ENCODE measurements at places on chromosomes 11 and 22.

GRCh38 chr11:73792584-73792983 is 4.9 kb downstream of the MRPL48 start:
- no peak for DNase-seq

- DNase-seq: no peak
These were observed 40.9 kb upstream of the PRR5 start for GRCh38 chr22:44661070-44661469.

DNA sequence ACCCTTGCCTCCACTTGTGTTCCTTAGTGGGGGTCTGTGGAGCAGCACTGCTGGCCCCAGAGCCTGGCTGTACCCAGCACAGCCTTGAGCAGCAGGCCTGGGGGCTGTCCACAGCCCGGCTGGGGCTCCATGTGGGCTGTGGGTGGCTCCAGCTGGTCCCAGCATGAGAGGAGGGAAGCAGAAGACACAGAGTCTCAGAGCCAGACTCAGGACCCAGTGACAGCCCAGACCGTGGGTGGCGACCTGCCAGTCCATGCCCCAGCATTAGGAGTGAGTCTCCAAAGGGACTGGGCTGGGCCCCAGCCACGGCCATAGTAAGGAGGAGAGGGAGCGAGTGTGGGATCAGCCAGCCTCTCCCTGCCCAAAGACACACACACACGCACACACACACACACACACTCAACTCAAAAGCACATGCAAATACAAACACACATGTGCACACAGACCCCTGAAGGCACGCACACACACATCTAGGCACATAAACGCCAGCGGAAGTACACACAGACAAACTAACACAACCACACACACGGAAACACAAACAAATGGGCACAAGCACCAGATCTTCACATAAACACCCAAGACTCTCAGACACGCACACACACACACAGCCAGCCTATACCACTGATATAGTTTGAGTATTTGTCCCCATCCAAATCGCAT is 16.7 kb upstream of the LRRC10B start:
- DNase-seq: no peak

DNA sequence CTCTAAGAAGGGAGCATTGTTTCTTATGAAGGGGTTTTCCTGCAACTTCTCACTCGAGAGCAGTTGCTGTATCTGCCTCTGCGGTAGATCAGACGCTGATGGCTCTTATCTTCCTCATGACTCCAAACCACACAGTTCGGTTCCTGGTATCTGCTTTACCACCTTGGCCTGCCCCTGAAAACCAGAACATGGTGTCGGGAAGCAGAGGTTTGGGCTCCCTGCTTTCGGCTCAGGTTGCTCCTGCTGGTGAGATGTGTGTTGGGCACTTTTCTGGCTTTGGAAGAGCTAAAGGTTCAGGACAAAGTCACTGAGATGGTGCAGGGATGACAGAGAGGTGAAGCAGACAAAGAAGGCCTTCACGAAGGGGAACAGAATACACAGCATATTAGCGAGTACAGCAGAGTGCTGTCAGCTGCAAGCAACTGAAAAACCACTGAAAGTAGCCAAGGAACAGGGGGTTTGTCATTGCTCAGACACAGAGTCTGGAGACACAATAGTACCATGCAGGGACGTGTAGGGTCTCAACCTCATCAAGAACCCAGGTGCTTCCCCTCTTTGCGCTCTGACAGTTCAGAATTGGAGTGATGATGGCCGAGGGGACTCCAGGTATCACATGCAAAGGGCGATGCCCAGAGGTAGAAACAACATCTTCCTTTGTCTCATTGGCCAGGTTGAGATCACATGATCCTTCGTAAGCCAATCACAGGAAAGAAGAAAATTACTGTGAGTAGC is 11.9 kb upstream of the CSF2RB start:
- DNase-seq: no peak

DNA sequence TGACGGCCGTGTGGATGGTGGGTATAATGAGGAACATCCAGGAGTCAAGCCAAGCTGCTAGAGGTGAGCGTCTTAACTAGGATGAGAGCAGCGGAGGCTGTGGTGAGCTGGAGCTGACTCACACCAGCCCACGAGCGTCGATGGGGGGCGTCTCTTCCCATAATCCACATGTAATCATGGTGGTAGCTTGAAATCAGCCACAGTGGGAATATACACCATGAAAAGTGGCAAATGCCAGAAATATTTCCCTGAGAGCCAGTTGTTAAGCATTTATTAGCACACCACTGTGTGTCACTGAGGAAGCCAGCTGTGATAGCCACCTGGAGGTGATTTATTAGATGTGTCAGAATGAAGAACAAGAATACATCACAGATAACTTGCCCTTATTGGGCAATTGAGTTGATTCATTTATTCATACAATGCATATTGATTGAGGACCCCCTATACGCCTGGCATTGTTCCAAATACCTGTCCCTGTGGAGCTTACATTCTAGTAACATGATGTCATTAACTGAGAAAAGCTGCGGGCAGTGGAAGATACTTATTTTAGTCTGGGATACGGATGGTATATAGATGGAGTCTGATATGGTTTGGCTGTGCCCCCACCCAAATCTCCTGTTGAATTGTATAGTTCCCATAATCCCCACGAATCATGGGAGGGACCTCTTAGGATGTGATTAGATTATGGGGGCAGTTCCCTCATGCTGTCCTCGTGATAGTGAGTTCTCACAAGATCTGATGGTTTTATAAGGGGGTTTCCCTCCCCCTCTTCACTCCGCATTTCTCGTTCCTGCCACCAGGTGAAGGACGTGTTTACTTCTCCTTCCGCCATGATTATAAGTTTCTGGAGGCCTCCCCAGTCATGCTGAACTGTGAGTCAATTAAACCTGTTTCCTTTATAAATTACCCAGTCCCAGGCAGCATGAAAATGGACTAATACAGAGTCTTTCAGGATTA is 473.4 kb downstream of the METTL15 start:
- no peak for DNase-seq

DNA sequence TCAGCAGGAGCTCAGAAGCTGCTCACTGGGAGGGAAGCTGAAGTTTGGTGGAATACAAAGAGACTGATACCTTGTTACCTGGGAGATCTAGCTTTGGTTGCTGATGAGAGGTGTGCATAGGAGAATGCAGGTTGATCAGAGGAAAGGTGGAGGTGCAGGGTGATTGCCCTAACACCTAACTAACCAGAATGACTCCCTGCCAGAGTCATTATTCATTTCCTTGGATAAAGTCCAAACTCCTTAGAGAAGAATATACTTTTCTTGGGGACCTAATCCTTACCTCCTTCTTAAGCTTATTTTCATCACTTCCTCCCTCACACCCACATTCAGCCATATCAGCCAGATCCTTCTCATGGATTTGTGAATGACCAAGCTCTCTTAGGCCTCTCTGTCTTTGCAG is 814.2 kb upstream of the TENM4 start:
- DNase-seq: no peak

- no peak for DNase-seq
These were observed 48.2 kb upstream of the FTH1 start for GRCh38 chr11:62015615-62016014.

DNA sequence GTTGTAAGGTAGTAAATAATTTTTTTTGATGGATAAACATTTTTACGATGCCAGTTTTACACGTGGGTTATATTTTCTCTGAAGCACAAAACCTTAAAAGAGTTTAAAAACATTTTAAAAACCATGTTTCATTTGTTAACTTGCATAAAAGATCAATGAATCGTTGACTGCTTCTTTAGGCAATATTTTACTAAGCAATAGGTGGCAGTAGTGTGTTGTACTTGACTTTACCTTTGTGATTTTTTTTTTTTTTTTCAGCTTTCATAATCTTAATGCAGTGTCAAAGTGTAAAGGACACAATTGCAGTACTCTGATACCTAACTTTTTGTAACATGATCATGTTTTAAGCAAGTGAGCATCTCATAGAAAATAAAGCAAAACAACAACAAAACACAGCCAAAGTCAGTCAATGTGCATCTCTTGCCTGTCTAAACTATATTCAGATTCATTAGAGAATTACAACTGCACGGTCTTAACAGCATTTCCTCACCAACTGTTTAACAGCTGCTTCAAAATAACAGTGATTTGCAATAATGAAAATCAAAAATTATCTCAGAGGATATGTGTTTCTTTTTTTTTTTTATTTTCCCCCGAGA is 27.7 kb downstream of the DNAJC24 start:
- no peak for DNase-seq

DNA sequence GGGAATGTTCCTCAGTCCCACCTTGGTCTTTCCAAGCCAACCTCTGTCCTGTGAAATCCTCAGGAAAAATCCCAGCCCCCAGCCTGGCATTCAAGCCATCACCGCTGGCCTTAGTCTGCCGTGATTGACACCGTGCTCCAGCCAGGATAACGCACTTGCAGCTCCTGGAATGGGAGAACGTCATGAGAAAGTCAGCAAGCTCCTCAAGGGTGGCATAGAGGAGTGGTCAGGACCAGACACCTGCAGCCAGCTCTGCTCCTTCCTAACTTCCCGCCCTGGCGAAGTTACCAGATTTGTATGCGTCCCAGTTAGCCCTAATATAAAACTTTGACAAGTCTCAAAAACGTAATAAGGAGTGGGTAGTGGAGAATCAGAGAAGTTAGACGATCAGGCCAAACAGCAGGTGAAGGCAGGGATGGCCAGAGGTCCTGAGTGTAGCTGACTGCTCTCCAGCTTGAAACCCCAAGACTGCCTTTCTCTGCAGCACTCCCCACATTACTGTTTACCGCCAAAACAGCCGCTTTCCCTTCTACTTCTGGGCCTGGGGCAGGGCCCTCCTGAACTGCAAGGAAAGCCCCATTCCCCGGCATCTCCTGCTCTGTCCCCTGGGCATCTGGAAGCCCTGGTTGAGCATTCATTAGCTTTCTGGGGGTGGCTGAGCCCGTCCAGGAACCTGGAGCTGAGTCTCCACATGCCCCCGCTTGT is 1.3 kb upstream of the DKK3 start:
- no peak for DNase-seq

DNA sequence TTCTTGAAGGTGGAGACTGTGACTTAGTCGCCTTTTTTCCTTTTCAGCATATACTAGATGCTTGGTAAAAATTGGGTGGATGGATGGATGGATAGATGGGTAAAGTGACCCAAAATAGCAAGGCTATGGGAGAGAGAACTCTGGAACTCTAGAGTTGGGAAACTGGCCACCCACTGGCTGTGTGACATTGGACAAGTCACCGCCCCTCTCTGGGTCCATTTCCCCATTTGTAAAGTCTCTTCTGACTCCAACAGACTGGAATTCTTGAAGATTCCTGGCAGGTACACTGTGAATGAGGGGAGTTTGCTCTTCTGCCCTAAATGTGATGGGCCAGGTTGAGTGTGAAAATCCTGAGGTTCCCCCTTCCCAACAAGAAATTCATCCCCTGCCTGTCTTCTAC is 8.0 kb downstream of the TKFC start:
- no peak for DNase-seq

GRCh38 chr22:31604746-31605705 is 57.0 kb downstream of the PISD start:
- DNase-seq: no peak

GRCh38 chr22:27988704-27989103 is 69.6 kb upstream of the PITPNB start:
- DNase-seq: no peak

- peak; percentile 42 for DNase-seq
These were observed at the start of gene UFD1 for GRCh38 chr22:19478901-19479354. Gene UFD1, minus strand, starts transcription at chr22:19479193. Its CDS starts 108 bp downstream, at chr22:19479085.

DNA sequence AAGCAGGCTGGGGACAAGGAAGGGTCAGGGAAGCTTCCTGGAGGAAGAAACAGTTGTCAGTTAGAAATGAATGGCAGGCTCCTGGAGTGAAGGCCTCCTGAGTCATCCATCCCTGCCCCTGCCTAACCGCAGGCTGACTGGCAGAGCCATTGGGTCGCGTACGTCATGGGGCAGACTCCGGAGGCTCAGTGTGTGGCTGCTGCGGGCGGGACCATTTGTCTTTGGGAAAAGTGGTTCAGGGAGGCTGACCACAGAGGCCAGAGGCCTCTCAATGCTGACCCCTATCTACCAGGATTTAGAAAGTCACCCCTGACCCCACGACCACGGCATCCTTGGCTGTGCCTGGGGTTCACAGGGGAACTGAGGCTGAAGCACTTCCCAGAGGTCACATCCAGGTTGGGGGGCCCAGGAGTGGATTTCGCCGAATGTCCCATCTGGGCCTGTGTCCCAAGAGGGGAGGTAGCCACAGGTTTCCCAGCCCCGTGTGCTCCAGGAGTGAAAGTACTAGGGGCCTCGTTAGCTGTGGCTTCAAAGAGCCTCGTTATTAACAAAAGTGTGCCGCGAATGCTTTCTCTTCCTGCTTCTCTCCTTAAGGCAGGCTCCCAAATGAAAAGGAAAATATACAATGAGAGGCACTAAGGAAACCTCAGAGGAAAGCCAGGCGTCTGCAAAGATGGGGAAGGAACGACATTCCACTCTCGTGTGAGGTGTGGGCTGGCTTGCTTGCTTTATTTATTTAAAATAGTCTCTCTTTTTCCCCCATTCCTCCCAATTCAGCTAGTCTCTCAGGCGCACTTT is 58.9 kb downstream of the FLRT1 start:
- no peak for DNase-seq

DNA sequence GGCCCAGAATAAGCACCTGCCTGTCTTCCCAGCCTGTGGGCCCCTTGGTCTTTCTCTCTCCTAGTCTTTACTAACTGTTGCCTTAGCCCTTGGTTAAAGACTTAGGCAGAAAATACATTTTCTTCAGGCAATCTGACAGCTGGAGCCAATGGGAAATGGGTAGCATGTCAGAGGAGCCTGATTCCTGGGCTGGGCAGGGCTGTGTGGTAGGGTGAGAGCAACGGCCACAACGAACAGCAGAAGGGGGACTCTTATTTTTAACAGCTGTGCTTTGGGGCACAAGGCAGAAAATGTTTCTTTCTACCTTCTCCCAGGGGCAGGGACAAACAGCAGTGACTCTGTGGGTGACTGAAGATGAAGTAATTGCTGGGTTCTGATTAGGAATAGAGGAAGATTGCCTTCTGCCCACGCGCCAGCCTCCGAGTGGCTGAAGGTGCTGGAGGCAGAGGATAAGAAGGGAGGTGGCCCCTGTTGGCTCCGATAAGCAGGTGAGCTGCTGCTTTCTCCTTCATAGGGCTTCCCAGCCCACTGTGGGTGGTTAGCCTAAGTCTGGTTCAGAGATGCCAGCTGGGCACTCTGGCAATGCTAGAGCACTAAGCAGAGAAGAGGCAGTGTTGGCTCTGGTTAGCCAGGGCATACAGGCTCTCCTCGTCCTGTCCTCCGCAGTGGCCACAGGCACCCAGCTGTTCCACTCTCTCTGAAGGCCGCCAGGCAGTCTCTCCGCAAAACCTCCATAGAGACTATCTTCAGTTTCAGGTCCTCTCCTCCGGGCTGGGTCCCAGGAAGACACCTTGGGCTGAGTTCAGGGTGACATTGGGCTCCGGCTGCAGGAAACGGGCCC is 1.5 kb downstream of the YPEL4 start:
- DNase-seq: no peak

Measured in NT2/D1 (cell line).